NCI-H187 (cell line): ENCODE measurements at places on chromosomes 11 and 22.

GRCh38 chr22:22955866-22956535, 68.4 kb downstream of the IGLL5 start:
- peak; percentile 2 for DNase-seq

DNA sequence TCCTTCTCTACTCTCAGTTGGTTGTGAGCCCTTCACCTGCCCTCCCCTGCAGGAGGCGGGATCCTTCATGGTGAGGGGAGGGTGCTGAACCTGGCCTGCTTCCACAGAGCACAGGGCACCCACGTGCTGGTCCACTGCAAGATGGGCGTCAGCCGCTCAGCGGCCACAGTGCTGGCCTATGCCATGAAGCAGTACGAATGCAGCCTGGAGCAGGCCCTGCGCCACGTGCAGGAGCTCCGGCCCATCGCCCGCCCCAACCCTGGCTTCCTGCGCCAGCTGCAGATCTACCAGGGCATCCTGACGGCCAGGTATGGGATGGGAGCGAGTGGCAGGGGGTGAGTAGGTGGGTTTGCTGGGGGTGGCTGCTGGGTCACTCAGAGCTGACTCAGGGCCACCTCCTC, 6.3 kb downstream of the SSH3 start:
- DNase-seq: no peak

DNA sequence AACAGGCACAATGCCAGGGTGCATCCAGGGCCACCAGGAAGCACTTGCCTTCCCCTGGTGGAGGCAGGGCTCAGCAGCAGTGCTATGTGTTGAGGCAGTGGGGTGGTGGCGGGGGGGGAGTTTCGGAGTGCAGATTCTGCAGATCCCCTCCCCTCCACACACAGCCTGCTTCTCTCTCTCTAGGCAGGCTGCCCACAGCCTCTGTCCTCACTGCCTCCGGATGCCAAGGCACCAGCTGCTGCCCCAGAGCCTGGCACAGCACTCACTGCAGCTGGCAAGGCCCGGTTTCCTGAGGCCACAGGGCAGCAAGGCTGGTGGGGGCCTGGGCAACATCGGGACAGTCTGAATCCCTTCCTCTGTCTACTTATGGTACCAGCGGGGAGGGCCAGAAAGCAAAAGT, 35.8 kb downstream of the NRXN2 start:
- DNase-seq: no peak

DNA sequence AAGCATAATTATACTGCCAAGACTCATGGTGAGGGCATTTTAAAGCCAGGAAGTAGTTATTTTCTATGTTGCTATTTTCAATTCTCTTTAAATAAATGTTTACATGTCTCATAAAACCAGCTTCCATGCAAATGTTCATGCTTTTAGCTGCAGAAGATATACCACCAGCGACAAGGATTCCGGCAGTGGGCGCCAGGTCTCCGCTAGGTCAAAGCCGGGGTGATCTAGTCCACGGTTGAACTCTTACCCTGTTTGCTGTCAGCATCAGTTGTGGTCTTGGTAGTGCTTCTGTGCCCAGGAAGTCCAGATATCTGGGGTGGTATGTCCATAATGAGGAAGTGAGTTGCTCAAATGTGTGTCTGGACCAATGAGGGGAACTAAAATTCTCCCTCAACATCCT, 265.7 kb downstream of the BRD1 start:
- DNase-seq: no peak

DNA sequence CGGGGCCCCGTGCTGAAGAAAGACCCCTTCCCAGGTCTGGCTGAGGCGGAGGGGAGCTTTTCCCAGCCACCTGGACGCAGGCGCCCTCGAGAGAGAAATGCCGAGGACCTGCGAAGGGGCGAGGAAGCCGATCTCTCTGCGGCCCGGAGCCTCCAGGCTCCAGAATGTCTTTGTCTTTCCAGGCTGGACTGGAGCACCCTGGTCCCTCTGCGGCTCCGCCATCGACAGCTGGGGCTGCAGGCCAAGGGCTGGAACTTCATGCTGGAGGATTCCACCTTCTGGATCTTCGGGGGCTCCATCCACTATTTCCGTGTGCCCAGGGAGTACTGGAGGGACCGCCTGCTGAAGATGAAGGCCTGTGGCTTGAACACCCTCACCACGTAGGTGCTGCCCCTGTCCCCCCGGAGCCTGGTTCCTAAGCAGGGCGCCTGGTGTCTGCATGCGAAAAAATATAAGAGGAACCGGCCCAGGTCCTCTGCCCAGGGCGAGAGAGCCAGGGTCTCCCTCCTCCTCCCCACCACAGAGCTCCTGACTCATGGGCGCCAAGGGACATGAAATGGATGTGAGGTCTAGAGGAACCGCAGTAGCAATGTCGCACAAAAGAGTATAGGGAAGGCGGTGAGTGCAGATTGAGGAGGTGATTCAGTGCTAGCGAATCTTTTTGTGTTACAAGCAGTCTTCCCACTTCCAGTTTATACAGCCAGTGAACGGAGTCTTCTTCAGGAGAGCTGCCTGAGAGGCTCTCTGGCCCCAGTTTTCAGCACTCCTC, 11.0 kb downstream of the GLB1L2 start:
- no peak for DNase-seq

- no peak for DNase-seq
Observed at GRCh38 chr22:19109198-19110063, 12.8 kb downstream of the DGCR2 start.

DNA sequence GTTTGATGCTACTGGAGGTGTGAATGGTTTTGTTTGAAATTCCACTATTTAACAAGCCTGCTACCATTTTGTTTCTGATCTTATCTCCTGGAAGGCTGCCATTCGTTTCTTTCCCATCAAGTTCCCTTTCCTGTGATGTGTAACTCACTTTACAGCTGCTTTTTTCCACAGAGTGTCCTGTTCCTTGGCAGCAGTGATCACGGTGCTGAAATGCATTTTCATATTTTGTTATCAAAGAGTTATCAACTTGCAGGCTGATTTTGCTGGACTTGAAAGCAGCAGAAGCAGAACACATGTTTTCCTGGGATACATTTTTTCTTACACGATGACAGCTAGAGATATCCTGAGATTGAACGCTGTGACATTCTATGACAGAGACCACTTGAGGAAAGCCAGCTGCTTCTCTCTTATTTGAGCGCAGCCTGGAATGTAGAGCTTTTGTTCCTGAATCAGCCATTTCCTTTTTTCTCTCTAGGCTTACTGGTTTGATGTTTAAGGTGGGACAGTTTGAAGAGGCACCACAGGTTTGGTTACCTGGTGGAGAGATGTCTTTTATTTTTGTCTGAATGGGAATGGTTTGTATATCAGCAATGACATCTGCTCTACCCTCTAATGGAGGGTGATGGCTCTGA, 34.7 kb downstream of the PRR14L start:
- no peak for DNase-seq

- DNase-seq: no peak
Observed at GRCh38 chr22:22216450-22216959, 28.1 kb upstream of the VPREB1 start.

DNA sequence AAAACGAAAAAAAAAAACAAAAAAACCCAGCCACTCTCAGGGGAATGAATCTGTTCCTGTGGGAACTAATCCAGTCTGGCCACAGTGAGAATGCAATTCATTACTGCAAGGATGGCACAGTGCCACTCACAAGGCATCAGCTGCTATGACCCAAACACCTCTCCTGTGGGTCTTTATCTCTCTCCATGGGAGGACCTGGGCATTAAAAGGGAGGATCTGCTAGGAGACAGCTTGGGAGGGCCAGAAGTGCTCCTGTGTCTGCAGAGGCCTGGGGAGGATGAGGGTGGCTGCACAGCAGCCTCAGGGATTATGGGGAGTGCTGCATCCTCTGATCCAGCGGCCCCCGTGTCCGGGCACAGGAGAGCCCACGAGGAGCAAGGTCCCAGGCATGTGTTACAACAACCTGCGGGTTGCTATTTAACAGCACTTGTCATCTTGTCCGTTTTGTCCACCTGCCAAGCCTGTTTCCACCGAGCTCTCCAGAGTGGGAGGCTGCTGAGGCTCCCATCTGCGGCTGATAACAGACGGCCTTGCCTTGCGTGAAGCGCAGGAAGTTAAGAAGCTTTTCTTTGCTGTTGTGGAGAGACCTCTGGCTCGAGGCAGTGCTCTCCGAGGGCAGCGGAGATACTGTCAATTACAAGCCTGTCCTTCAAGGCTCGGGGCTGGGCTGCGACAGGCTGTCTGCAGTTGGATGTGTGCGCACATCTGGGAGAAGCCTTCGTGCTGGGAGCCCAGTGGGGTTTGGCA, 97.7 kb downstream of the NXPE2 start:
- no peak for DNase-seq

DNA sequence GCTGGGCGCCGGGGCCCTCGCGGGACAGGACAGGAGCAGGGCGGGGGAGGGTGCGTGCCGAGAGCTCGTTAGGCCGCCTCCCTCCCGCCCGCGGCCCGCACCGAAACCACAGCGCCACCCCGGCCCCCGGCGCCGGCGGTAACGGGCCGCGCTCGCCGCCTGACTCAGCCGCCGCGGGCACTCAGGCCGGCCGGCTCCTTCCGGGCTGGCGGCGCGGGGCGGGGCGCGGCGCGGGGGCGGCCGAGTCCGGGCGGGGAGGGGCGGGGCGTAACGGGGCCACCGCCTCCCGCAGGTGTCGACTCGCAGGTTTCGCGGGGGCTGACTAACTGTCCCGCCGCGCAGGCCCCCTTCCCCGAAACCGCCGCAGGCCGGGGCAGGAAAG, at the start of gene AP5B1:
Gene AP5B1 (minus strand): TSS at position 207 of the 382 bp plus-strand sequence. CDS start 385 bp downstream, outside the sequence.
- peak; percentile 30 for DNase-seq

DNA sequence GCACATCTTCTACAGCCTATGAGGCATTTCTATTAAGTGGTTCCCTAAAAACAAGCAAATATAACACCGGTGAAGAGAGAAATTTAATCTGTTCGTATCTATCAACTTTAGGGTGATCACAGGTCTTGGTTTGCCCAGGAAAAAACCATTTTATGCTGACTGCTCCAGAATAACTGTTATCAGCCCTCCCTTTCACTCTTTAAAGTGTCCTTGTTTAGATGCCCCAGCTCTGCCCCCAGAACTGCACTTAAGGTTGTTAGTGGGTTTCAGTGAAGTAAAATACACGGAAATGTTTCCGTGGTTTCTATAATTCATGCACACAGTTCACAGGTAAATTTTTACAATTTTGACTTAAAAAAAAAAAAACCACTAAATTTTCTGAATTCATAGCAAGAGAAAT, 70.0 kb downstream of the NARS2 start:
- no peak for DNase-seq

DNA sequence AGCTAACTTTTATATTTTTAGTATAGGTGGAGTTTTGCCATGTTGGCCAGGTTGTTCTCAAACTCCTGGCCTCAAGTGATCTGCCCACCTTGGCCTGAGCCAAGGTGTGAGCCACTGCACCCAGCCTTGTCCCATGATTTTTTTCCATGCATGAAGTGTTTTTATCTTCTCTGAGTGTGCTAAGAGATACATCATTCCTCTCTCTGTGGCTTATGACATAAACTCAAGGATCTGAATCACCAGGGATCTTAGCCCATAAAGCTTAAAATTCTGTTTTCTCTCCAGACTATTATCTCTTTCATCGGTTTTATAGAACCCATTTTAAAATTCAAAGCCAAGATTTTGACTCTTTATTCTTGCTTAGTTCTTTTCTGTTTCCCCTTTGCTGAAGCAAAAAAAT, 48.4 kb upstream of the C11orf58 start:
- DNase-seq: no peak

- no peak for DNase-seq
Observed at GRCh38 chr11:105226091-105226490, 86.5 kb upstream of the CARD18 start.

GRCh38 chr11:19499026-19499669, 213.5 kb upstream of the NAV2 start:
- no peak for DNase-seq

DNA sequence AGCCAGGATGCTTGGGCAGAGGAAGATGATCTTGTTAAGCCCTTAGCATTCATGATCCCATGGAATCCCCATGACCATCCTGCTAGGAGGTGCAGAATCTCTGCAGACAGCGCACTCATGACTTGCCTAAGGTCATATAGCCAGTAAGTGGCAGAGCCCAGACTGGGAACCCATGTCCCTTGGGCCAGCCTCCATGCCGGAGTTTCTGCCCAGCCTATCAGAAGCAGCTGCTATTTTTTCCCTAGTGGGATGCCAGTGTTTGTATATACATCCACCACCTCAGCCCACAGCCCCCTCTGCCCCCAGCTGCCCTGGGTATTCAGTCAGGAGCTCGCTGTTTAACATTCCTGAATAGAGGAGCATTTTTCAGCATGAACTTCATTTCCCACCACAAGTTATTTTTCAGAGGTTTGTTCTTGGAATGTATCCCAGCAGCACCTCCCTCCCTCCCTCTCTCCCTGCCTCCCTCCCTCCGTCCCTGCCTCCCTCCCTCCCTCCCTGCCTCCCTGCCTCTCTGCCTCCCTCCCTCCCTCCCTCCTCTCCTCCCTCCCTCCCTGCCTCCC, 34.4 kb upstream of the SUSD2 start:
- DNase-seq: no peak

GRCh38 chr11:111395749-111396148, 16.7 kb upstream of the POU2AF1 start:
- DNase-seq: no peak

- DNase-seq: no peak
Observed at GRCh38 chr11:128735935-128736605, 42.2 kb downstream of the FLI1 start.

DNA sequence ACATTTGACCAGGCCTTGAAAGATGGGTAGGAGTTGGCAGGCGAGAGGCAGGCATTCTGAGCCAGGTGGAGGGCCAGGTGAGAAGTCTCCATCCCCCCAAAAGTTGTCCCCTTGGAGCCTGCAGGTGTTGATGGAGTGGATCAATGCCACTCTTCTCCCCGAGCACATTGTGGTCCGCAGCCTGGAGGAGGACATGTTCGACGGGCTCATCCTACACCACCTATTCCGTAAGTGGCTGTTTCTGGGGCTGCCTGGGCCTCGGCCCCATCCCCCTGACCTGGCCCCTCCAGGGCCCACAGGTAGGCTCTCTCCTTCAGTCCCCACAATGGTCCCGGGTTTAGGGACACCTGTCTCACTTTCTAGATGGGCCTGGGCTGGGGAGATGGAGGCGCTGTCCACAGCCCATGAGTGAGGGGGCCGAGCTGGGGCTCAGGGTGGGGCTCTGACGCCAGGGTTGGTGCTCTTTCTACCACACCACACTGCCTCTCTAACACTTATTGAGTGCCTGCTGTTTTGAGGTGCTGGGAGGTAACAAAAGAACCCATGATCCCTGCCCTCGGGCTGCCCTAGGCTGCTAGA, 7.0 kb downstream of the PARVG start:
- DNase-seq: no peak

DNA sequence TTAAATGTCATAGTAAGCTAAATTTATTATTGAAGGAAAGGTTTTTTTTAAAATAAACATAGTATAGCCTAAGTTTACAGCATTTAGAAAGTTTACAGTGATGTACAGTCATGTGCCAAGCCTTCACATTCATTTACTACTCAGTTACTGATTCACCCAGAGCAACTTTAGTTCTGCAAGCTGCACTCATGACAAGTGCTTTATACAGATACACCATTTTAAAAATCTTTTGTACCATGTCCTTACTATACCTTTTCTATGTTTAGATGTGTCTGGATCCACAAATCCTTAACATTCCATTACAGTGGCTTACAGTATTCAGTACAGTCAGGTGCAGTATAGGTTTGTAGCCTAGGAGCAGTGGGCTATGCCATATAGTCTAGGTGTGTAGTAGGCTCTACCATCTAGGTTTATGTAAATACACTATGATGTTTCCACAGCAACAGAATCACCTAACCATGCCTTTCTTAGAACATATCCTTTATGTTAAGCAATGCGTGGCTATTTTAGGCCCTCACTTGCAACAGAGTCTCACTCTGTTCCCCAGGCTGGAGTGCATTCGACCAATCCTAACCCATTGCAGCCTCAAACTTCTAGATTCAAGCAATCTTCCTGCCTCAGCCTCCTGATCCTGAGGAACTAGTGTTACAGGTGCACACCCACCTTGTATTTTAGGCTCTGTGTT, 79.5 kb upstream of the SLC25A18 start:
- DNase-seq: no peak
